T-cell (primary cell): ENCODE measurements at places on chromosomes 4 and X. TPM values are rescaled to one million over a fixed set of nuclear protein-coding genes. Genes with fewer than 3 reads are reported as not detected.

SMPX gene
- not detected for total RNA-seq

GRCh38 chrX:37315511-37316248, 33.5 kb upstream of the PRRG1 start:
- no peak for DNase-seq

GRCh38 chr4:113869743-113870375, 108.3 kb upstream of the CAMK2D start:
- DNase-seq = no peak

- DNase-seq = no peak
These were observed 13.5 kb downstream of the ASB11 start for GRCh38 chrX:15301924-15302323.

GRCh38 chrX:132741689-132742088, 216.7 kb downstream of the HS6ST2 start:
- DNase-seq = no peak

- no peak for DNase-seq
These were observed 1492.2 kb upstream of the TENM3 start for GRCh38 chr4:180751009-180751408.

GRCh38 chr4:105129286-105130040, 17.2 kb upstream of the TET2 start:
- no peak for DNase-seq

DNA sequence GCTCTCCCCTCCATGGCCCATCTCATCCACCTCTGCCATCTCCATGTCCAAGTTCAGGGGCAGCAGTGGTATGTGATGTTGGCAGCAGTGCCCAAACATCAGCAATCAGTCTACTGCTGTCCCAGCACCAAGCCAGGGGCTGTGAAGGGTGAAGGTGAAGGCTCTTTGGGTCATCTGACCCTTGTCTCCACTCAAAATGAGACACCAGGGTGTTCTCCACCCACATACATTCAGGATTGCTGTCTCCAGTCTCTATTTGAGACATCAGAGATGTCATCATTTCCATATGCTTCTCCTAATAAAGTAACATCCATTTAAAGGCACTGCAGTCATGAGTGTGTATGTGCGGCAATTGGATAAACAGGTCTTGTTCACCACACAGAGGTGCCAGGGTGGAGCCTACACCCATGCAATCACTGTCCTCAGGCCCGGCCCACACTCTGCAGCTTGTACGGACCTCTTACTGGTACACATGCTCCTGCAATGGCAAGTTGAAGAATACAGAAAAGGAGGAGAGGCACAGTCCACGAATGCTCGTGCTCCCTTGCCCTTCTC, 22.2 kb downstream of the MAML3 start:
- DNase-seq = no peak

DNA sequence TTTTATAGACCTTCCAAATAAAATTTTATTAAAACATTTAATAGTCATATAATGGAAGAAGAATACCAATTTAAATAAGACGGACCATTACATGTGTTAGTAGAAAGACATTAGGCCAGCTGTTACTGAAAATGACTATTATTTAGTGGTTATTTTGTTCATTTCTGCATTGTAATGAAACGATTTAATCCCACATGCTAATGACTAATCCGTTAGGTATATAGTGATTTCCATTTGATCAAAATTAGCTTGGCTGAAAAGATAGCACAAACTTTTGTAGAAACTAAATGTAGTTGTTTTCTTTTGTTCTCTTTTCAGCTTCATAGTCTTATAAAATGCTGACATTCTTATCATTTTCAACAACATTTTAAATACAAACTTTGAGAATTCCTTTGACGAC, 556.1 kb upstream of the TENM3 start:
- DNase-seq = no peak

- DNase-seq = no peak
These were observed 600.0 kb downstream of the BCOR start for GRCh38 chrX:39497702-39498265.

DNA sequence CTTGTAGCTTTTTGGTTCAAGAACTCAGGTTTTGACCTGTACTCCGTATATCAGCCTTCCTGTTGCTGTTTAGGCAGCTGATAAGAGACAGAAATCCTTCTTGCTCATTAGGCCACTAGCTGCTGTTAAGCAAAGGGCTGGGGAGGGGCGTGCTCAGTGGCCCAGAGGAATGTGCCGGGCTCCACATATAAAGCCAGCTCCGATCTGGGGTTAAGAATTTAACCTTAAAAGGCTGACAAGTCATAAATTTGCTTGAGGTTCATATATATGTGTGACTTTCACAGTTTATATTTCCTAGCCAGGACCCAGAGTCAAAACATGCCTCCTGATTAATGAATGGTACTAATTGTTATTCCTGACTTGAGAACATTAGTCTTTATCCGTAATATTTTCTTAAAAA, 15.3 kb downstream of the GPC3 start:
- DNase-seq = no peak

DNA sequence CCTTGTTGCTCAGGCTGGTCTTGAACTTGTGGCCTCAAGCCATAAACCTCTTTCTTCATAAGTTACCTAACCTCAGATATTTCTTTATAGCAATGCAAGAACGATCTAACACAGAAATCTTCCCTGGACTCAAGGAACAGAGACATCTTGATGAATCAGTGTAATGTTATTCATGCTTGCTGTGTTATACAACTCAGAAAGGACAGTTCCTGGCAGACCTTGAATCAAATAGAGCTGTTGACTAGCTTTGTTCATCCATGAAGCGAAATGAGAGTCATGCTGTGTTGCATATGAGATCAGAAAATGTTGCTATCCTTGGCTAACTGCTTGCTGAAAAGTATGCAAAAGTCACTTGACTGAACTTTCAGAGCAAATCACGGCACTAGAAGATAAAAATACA, 72.6 kb upstream of the ARHGAP24 start:
- DNase-seq = no peak

GRCh38 chr4:173565281-173565680, 35.3 kb upstream of the HAND2 start:
- no peak for DNase-seq
